Fibroblast of gingiva (primary cell): ENCODE measurements at places on chromosomes 3 and 15.

GRCh38 chr3:19734453-19734852 lies 199.6 kb downstream of the EFHB start:
- no peak for DNase-seq

DNA sequence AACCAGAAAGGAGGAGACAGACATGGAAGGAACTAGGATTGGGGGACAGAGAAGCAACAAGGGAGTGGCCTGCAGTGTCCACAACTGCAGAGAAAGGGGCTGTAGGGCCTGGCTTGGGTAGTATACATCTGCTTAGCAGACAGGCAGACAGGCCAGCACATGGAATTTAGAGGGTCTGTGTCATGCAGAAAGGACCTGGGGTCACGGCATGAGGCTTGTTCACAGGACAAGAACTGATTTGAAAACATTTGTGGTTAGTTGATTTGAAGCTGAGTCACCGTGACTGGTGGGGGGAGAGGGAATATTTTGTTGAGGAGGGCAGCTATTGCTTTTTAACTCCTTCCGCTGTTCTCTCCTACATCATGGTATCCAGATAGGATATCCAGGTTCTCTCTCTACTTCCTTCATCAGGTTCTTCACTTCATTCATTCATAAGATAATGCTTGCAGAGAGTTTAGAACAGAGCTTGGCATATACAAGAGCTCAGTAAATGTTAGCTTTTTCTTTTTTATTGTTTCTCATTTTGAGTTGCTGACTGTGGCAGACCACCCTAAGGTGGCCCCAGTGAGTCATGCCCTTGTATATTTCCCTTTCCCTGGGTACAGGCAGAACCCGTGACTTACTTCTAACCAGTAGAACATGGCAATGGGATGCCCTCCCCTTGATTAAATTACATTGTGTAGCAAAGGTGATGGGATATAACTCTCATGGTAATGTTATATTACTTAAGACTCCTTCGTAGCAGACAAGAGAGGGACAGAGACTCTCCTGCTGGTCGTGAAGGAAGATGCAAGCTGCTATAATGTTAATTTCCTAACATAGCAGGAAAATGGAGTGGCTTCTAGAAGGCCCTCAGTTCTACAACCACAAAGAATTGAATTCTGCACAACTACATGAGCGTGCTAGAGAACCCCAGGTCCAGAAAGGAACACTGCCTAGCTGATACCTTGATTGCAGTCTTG lies 95.0 kb upstream of the NMNAT3 start:
- DNase-seq: peak; percentile 76

- no peak for DNase-seq
These were observed 17.7 kb downstream of the FNDC3B start for GRCh38 chr3:172057059-172057458.

DNA sequence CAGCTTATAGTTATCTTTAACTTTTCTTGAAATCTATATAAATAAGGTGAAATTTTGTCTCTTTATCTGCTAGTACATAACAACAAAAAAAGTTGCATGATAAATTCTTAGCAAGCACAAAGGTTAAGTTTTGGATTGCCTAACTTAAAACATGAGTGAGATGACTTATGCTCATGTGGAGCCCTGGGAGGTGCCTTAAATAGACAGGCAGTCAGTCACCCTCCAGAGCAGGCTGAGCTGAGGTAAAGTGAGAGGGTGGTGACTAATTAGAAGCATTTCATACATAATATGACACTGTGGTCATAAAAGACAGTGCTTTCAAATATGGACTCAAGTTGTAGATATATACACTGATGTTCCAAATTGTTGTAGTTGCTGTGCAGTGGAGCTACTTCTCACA lies 14.6 kb upstream of the MME start:
- peak; percentile 90 for DNase-seq

GRCh38 chr3:52190294-52191074 lies 7.5 kb upstream of the ALAS1 start:
- DNase-seq: peak; percentile 90

- DNase-seq: peak; percentile 63
These were observed 43.4 kb downstream of the C2CD4A start for GRCh38 chr15:62109982-62110851.

- DNase-seq: no peak
These were observed 251.0 kb upstream of the TLE3 start for GRCh38 chr15:70348581-70349344.
